ENCODE measurements at places on chromosomes 6 and 20. TPM values are rescaled to one million over a fixed set of nuclear protein-coding genes. Genes with fewer than 3 reads are reported as not detected.

DNA sequence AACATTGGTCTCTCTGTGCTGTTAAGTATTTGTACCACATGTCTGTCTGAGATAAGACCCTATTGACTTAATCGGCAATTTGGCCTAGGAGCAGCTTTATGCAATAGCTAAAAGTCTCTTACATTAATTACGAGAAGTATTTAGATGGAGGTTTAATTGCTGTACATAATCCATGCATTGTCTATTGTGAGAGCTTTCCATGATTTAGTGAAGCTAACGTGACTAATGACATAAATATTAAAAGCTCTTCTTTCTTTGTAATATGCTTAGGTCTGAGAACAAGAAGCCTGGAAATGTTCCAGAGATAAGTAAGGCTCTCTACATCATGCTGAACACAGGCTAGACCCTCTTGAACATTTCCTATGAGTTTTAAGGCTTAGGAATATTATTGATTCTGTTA is 32.7 kb upstream of the FAM83B start:
- H3K36me3 ChIP-seq: no peaks in the 10 kb centered on the region
- H3K27ac ChIP-seq: no peak overlapping the region
- H3K4me1 ChIP-seq: no peaks in the 10 kb centered on the region
- no peak overlapping the region for H3K4me3 ChIP-seq
- H3K27me3 ChIP-seq: no peaks in the 10 kb centered on the region

DNA sequence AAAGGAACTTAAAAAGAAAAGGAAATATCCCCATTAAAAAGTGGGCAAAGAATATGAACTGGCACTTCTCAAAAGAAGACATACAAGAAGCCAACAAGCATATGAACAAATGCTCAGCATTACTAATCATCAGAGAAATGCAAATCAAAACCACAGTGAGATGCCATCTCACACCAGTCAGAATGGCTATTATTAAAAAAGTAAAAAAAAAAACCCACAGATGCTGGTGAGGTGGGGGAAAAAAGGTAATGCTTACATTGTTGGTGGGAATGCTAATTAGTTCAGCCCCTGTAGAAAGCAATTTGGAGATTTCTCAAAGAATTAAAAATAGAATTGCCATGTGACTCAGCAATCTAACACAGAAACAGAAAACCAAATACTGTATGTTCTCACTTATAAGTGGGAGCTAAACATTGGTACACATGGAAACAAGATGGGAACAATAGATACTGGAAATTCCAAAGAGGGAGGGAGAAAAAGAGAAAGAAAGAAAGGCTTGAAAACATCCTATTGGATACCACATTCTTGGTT is 437.1 kb downstream of the GRIK2 start:
- DNase-seq: no peak
- H3K36me3 ChIP-seq: no peaks in the 10 kb centered on the region
- no peak overlapping the region for H3K4me3 ChIP-seq

GRCh38 chr6:45667300-45667699 is 289.6 kb upstream of the SUPT3H start:
- H3K27ac ChIP-seq: no peak overlapping the region
- no peaks in the 10 kb centered on the region for H3K36me3 ChIP-seq
- DNase-seq: no peak

PSORS1C1 gene
- 0.52 TPM for total RNA-seq

Data from H1 (cell line).